ENCODE measurements at places on chromosomes 16 and 17.

DNA sequence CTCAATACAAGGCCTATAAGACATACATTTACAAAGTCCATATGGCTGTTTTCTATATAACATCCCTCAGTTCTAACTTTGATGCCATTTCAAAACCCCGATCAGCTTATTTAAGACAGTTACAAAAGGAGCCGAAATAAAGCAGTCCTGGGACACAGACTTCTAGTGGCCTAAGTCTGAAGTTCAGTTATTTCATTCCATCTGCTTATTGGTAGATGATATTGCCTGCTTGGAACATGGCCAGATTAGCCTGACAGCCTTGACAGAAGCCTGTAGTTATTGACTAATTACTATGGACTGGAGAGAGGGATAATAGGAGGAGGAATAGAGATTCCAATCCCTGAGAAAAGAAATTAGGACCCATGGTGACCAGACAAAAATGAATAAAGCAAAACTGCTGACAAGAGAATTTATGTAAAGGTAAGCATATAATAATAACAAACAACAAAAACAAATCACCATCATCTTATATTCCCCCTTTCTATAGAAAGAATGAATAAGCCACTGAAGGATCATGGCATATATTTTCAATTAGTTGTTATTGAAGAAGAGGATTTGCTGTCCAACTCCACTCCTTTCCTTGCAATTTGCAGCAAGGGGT lies 206.3 kb upstream of the TOM1L1 start:
- DNase-seq, result no peak

DNA sequence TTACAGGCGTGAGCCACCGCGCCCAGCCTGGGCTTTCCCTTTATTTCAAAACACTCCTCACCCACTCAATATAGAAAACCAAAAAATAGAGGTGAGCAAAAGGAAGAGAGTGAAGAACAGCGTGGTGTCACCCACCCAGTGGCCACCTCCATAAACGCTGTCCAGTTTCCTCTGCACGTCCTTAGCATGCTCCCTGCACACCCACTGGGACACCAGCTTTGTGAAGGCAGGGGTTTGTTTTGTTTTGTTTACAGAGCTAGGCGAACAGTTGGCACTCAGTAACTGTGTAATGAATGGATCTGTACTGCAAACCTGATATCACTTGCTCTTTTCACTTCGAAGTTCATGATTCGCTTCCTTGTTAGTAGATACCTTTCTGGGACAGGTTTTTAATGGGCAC lies 73.0 kb downstream of the PRKCB start:
- DNase-seq, result no peak

GRCh38 chr17:81573794-81574642 lies 21.9 kb upstream of the FAAP100 start:
- no peak for DNase-seq

- no peak for DNase-seq
Measured at GRCh38 chr17:75774991-75775668, 9.5 kb upstream of the UNK start.

- DNase-seq, result no peak
Measured at GRCh38 chr16:21167360-21167759, 8.9 kb downstream of the LDAF1 start.

DNA sequence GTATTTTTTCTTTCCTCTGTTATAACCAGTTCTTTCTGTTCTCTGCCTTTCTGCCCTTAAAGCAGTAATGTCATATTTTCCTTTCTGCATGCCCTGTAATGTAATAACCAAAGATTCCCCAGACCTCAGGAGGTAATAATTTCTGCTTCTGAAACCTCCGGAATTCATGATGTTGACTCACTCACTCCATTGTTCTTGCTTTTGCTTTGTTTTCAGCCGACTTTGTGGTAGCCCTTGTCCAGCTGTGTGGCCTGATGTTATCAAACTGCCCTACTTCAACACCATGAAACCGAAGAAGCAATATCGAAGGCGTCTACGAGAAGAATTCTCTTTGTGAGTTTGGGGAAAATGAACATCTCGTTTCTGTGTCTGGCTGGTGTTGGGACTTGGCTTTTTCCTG lies 55.9 kb downstream of the CDK12 start:
- DNase-seq, result no peak

DNA sequence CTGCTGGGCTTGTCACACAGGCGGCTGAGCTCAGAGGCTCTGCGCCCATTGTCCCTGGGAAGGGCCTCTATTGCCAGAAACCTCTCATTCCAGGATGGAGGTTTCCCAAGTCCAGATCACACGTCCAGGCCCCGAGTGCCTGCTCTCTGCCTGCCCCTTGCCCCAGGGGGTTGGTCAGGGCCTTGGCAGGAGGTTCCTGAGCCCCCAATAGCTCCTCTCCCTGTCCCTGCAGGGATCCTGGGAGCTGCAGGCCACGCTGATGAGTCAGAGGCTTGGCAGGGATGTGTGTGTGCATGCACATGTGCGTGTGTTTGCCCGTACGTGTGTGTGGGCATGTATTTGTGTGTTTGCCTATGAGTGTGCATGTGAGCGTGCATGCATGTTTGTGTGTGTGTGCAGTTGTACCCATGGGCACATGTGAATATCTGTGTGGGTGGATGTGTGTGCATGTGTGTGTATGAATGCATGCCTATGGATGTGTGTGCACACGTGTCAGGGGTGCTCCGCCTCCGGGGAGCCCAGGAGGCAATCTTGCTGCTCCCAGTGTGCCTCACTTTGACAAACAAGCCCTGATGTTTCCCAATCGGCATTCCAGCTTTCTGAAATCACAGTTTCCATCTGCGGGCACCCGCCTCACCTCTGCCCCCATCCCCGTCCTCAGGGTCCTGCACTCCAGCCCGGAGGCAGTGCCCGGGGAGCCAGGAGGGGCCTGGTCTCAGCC lies 98.4 kb upstream of the GSE1 start:
- DNase-seq, result no peak

GRCh38 chr17:39001703-39002637 lies 34.8 kb upstream of the FBXO47 start:
- DNase-seq, result no peak

GRCh38 chr17:72677108-72677507 lies 415.4 kb downstream of the SLC39A11 start:
- DNase-seq, result no peak

- DNase-seq, result peak; percentile 15
Measured at GRCh38 chr16:77500286-77500598, 65.4 kb upstream of the ADAMTS18 start.

DNA sequence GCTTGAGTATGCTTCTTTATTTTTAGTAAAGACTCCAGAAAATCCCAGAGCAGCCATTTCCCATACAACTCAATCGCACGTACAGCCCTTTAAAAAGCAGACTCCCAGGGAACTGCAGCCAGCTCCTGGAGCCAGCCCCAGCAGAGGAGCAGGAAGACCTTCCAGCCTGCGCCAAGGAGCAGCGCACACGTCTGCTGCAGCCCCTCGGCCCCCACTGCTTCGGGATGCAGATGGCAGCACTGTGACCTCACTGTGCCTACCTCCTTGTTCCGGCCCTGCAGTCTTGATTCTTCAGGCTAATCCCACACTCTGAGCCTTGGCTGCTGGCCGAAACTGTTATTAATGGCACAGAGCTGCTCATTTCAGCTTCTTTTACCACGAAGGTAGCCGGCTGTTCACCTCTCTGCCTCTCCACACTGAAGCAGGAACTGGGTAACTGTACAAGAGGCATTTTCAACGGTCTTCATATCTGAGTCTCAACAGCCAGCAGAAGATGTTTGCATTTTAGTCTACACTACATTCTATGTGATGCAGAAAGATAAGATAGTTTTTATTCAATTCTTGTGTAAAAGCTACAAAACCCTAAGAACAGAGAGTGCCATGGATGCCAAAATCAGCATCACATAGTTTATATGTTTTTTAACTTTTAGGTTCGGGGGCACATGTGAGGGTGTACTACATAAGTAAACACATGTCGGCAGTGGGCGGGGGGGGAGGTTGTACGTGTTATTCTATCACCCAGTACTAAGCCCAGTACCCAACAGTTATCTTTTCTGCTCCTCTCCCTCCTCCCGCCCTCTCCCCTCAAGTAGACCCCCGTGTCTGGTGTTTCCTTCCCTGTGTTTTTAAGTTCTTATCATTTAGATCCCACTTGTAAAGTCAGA lies 130.9 kb downstream of the ANKRD11 start:
- DNase-seq, result no peak
